Neural cell (in vitro differentiated cells): ENCODE measurements at places on chromosomes 11 and 22. TPM values are rescaled to one million over a fixed set of nuclear protein-coding genes. Genes with fewer than 3 reads are reported as not detected.

The POU2AF1 gene
- not detected in 2 replicates for polyA plus RNA-seq

The LRP5 gene
- polyA plus RNA-seq, result 3.0 and 5.3 TPM in 2 replicates

The MYBPC3 gene
- not detected in 2 replicates for polyA plus RNA-seq

The RIMBP3C gene
- polyA plus RNA-seq, result 0.07 TPM in 1 of 2 replicates, not detected in the other

The TEX12 gene
- polyA plus RNA-seq, result 0.36 and 0.51 TPM in 2 replicates

The SAC3D1 gene
- polyA plus RNA-seq, result 23.5 and 27.0 TPM in 2 replicates

The OR51V1 gene
- polyA plus RNA-seq, result not detected in 2 replicates

The DDX25 gene
- 66.4 and 67.1 TPM in 2 replicates for polyA plus RNA-seq

The RAB1B gene
- 27.2 and 27.9 TPM in 2 replicates for polyA plus RNA-seq

The SLC22A6 gene
- not detected in 2 replicates for polyA plus RNA-seq

The P2RY2 gene
- polyA plus RNA-seq, result not detected in 2 replicates

The SLC2A11 gene
- polyA plus RNA-seq, result 45.7 and 48.6 TPM in 2 replicates

The GRIK4 gene
- polyA plus RNA-seq, result 3.4 and 8.2 TPM in 2 replicates

The OR52N5 gene
- not detected in 2 replicates for polyA plus RNA-seq

The SNX32 gene
- polyA plus RNA-seq, result 12.6 and 16.0 TPM in 2 replicates

The MMP12 gene
- polyA plus RNA-seq, result not detected in 2 replicates

The DGCR6 gene
- polyA plus RNA-seq, result 8.9 and 13.3 TPM in 2 replicates

The MMP7 gene
- not detected in 2 replicates for polyA plus RNA-seq

The SLC7A4 gene
- polyA plus RNA-seq, result not detected in 2 replicates

The CDON gene
- 44.1 and 45.7 TPM in 2 replicates for polyA plus RNA-seq

The KRTAP5-8 gene
- polyA plus RNA-seq, result not detected in 2 replicates

The CBL gene
- 10.5 and 10.7 TPM in 2 replicates for polyA plus RNA-seq

The CLCF1 gene
- polyA plus RNA-seq, result 0.34 TPM in 1 of 2 replicates, not detected in the other

The WNT11 gene
- polyA plus RNA-seq, result 1.4 and 2.3 TPM in 2 replicates

The C1QTNF5 gene
- polyA plus RNA-seq, result not detected in 2 replicates

The RBMXL2 gene
- not detected in 2 replicates for polyA plus RNA-seq

The ZNF214 gene
- polyA plus RNA-seq, result 6.9 and 7.6 TPM in 2 replicates

The MOB2 gene
- 33.2 and 56.8 TPM in 2 replicates for polyA plus RNA-seq

The PHETA2 gene
- polyA plus RNA-seq, result 0.22 and 0.42 TPM in 2 replicates

The OR51B5 gene
- not detected in 2 replicates for polyA plus RNA-seq

The DBX1 gene
- polyA plus RNA-seq, result not detected in 2 replicates

The OR52H1 gene
- polyA plus RNA-seq, result not detected in 2 replicates

The CABP7 gene
- polyA plus RNA-seq, result 0.67 and 0.90 TPM in 2 replicates

The NXPE1 gene
- not detected in 2 replicates for polyA plus RNA-seq

The DYNC2H1 gene
- 14.1 TPM in 2 replicates for polyA plus RNA-seq

The OOSP2 gene
- polyA plus RNA-seq, result not detected in 2 replicates

The IL17REL gene
- polyA plus RNA-seq, result not detected in 2 replicates

The TIMM8B gene
- polyA plus RNA-seq, result 121 and 139 TPM in 2 replicates

The HOATZ gene
- polyA plus RNA-seq, result not detected in 2 replicates

The MMP8 gene
- polyA plus RNA-seq, result not detected in 2 replicates

The TUG1 gene
- 73.5 and 77.9 TPM in 2 replicates for polyA plus RNA-seq

The MIOX gene
- polyA plus RNA-seq, result not detected in 2 replicates

The KLHL22 gene
- 59.5 and 68.6 TPM in 2 replicates for polyA plus RNA-seq
